ENCODE measurements at places on chromosomes 2 and 18.

DNA sequence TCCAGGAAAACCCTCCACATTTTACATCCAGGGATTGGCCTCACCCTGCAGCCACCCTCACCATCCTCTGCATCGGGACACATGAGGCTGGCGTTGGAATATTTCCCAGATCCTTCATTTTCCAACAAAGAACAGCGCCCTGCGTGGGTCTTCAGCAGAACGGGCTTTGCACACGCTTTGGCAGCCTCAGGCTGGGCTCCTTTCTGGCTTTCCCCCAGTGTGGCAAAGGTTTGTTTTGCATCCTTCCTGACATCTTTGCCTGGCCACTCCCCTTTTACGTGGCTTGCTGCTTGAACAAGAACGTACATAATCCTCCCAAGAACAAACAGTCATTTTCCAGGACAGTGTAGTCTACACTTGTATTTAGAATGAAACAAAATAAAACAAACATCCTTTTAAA, 25.6 kb upstream of the GREB1 start:
- no peak for DNase-seq

GRCh38 chr2:204110338-204110741, 173.8 kb downstream of the ICOS start:
- DNase-seq: peak; percentile 68

DNA sequence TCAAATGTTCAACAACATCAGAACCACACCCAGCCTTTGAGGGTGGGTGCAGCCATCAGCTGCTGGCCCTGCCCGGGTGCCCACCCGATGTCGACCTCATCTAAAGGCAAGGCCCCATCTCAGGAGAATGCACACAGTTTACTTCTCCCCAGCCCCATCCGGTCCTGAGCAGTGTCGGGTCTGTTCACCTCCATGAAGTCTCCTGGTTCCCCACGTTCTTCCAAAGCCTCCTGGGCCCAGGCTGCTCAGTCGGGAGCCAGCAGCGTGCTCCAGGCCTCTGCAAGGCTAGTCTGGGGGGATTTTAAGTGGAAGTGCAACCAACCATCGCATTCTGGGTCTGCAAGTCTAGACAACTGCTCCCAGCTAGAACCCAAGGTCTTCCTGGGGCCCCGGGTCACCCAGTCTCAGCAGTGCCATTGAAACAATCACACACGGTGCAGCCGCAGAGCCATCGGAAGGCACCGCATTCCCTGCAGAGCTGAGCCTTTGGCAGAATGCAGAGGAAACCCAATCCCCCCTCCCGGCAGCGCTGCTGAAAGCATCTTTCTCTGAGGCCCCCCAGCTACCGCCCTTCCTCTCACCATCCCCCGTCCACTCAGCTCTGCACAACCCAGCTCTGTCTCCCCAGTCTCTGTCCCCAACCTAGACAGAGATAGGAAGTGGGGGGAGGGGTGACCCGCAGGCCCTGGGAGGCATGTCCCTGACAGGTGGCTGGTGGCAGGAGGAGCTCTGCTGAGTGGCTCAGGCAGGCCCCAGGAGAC, 8.5 kb downstream of the ESPNL start:
- DNase-seq: no peak

- no peak for DNase-seq
Measured at GRCh38 chr2:189115126-189115525, 64.4 kb downstream of the COL5A2 start.

GRCh38 chr2:206978746-206979145, 39.4 kb downstream of the CPO start:
- DNase-seq: no peak

All from CD4-positive, alpha-beta T cell treated with Interleukin-10 for 1 hour (primary cell).